ENCODE measurements at places on chromosomes 12 and 14.

DNA sequence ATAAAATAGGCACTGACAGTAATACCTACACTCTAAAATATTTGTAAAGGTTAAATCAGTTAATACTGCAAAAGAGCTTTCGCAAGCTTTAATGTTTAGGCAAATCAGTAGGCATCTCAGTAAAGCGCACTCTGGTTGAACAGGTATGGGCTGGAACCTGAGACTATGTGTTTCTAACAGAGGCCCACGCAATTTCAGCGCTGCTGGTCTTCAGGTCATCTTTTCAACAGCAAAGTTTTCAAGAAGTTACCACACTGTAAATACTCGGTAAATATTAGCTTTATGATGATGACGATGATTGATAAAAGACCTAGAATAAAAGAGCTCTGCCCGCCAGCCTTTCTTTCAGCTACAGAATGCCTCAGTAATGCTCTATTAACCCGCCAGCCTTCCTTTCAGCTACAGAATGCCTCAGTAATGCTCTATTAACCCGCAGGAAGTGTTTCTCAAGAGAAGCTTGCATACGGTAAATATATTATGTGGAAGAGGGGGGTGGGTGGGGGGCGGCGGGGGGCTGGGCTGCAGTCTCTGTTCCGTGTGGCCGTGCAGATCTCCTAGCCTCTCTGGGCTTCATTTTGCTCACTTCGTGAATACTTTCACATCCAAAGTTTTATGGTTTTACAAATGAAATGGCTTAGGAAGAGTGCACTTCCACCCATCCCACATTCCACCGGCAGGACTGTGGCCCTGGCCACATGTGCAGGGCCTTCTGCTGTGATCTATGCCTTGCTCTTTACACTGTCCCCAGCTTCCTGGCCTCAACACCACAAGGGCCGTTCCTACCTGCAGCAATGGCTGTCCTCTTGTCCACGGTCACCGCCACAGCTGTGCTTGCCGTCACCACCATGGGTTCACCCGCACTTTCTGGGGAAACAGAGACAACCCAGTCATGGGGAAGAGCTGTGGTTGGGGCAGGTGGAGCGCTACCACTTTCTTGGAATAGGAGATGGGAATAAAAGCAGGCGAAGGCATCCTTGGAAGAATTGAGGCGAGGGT lies 19.9 kb downstream of the LRTM2 start:
- no peak for DNase-seq

GRCh38 chr14:89369656-89370055 lies 47.4 kb downstream of the FOXN3 start:
- DNase-seq = no peak

- DNase-seq = no peak
Observed at GRCh38 chr12:27437839-27438238, 8.7 kb upstream of the SMCO2 start.

DNA sequence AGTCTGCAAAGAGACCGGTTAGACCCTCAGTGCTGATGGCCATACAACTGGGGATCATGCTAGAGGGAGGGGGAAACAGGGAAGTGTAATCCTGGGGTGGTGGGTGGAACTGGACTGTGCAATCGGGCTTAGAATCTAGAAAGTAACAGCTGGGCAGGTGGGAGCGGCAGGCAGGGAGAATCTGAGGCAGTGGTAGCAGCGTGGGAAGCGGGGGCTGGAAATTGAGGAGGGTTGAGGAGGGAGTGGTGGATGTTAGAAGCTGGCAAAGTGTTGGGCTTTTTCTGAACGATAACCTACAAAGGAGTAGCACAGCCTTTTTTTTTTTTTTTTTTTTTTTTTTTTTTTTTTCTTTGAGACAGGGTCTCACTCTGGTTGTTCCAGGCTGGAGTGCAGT lies 3.1 kb upstream of the IGFBP6 start:
- no peak for DNase-seq

DNA sequence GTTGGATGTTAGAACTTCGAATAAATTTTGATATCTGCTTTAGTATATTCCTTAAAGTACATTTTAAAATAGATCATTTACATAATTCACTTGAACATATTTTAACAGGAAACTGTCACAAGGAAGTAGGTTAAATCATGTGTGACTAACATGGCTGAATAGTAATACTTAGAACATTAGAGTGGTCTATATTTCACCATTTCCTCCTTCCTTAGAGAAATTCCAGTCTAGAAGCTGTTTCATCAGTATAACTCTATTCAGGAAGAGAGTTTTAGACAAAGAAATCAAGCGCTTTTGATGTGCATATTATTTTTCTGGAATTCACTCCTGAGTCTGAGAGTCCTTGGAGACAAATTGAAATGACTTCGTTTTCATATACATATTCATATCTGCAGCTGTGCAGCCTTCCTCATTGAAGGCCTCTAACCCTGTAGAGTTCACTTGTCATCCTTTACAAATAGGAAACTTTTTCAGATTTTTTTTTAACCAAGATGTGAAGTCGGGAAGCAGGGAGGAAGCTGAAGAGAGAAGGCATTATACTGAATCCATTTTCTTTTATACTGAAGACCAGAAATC lies 28.4 kb downstream of the IRAK3 start:
- DNase-seq = no peak

DNA sequence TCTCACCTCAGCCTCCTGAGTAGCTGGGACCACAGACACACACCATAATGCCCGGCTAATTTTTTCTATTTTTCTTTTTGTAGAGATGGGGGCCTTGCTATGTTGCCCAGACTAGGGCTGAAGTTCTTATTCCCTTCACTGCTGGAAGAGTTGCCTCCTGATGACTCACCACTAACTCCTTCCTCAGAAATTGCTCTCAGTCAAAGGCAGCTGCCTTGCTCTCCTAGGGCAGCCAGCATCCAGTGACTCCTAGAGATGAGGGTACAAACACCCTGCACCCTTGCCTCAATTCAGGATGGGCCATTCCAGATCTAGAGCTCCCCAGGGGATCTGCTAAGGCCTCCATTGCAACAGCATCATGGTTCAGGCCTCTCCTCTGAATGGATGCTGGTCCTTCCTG lies 54.0 kb upstream of the RASSF8 start:
- no peak for DNase-seq

DNA sequence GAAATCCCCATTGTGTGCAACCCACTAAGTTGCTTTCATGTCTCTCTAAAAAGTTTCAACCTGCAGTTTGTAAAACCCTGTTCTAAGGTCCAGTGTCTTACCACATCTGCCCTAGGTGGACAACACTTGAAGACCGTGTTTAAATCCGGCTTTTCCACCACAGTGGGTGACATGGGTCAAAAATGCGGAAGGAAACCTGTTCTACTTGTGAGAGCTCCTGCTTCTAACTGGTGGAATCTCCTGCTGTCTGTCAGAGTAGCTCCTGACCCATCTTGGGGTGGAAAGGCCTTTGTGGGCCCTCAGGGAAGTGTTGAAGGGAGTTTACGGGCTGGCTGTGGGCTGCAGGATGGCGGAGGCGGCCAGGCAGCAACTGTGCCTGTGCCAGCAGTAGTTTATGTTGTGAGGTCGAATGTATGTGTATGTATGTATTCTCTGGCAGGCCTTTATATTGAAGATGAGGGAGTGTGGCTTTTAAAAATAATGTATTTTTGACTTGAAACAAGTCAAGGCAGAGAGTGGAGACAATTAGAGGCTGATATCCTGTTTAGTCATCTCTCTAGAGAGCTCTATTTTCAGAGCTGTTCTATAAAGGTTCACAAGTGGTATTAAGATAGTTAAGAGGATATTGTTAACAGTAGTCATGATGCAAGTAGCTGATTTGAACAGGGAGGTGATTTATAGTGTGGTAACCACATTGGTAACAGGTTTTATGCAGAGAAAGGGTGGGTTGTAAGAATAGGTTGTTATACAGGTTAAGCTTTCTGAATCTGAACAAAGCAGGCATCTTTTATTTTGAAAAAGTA lies 67.0 kb downstream of the PRKCH start:
- no peak for DNase-seq

DNA sequence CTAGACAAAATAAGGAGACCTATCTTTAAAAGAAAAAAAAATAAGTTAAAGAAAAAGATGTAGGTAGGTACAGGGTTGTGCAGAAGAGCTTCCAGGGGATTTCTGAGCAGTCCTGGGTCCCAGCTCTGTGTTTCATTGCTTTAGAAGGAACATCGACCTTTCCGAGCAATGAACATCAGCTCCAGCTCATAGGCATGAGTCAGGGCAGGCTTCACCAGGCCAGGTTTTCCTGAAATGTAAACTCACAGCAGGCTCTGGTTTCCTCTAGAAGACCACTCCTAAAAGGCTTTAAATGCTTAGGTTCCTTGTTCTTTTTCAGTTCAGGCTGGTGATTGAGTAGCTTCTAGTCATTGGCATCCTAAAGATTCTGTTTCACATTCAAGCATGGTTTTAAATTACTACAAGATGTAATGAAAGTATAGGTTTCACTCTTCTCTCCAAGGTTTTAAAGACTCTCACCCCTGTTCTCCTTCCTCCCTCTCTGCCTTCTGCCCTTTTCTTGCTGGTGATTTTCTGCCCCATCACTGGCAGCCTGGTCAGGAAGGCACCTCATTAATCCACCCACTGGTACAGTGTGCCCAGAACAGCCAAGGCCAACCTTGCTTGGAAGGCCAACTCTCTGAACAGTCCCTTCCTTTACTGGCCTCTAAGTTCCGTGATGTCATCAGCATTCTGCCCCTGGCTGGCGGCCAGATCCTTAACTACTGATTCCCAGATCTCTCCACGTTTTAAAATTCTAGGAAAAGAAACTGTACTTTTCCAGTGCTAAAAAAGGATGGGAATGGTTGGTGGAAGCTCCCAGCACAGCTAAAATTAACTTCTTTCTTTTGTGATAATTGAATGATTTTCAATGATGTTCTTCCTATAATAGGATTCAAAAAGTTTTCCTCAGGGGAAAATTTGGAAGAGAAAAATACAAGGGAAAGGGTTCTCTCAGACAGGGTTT lies 109.4 kb upstream of the HIF1A start:
- no peak for DNase-seq

GRCh38 chr12:52024845-52025230 lies 18.1 kb downstream of the TAMALIN start:
- DNase-seq = no peak

DNA sequence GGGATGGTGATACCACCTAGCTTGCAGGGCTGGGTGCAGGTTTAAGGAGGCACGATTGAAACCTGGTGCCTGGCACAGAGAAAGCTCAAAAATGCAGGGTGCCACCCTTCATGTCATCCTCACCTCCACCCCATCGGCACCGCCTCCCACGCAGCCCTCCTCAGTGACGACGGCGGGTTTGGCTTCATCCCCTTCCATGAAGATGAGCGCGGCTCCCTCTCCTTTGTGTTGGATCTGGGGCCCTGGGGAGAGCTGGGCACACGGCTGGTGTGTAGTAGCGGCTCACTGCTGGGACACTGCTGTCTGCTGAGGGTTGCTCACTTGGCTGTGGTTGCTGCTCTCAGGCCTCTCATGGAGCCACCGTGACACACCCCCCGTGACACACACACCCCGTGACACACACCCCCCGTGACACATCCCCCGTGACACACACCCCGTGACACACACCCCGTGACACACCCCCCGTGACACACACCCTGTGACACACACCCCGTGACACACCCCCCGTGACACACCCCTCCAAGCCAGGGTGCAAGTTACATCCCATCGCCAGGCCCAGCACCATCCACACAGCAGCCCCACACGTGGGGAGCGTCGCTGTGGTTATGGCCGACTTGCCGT lies 42.9 kb upstream of the FZD10 start:
- no peak for DNase-seq

DNA sequence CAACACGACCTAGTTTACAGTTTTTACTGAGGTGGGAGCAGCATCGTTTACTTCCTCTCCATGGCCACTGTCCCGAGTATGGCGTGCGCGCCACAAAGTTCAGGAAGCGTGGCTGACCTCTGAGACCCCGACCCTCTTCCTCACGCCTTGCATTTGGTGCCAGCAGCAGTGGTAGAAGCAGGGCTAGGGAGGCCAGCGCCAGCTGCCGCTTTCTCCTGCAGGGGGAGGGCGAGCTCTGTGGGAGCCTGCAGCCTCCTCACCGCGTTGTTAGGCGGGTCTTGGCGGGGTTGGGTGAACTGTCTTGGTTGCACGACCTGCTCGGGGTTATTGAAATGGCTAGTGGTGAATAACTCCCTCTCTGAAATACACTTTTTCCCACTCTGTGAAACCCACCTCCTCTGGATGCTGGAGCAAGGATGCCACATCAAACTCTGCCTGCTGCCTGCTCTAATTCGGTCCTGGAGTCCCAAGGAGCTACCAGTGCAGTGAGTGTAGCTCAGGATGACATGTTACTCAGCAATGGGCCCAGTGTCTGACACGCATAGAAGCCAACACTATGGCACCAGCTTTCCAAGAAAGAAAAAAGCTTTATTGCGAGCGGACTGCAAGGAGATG lies 22.3 kb upstream of the TDRD9 start:
- no peak for DNase-seq

DNA sequence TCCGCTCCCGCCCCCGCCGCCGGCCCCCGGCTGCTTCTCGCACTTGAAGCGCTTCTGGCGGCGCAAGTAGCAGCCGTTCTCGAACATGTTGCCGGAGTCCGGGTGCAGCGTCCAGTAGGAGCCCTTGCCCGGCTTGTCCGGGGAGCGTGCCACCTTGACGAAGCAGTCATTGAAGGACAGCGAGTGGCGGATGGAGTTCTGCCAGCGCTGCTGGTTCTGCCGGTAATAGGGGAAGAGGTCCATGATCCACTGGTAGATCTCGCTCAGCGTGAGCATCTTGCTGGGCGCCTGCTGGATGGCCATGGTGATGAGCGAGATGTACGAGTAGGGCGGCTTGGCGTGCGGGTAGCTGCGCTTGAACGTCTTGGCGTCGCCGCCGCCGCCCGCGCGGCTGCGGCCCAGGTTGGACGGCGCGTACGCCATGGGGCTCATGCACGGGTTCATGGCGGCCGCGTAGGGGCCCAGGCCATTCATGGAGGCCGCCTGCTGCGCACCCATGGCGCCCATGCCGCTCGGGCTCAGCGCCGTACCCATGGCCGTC lies 3.0 kb downstream of the FOXA1 start:
- no peak for DNase-seq

DNA sequence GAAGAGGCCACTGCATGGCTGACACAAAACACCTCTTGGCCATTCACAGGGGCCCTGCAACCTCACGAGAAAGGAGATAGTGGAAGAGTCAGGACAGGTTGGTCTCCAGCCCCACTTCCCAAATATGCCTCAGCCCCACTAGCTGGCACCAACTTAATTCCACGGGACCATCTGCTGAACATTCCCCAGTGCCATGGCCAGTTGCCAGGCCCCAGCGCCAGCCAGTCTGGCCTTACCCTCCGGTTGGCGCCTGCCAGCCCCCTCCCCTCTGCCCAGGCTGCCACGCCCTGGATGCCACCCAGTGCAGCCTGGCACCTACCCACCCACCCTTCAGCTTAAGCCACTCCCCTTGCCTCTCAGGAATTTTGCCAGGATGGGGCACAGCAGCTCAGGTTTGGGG lies 21.2 kb upstream of the HSPB8 start:
- no peak for DNase-seq

DNA sequence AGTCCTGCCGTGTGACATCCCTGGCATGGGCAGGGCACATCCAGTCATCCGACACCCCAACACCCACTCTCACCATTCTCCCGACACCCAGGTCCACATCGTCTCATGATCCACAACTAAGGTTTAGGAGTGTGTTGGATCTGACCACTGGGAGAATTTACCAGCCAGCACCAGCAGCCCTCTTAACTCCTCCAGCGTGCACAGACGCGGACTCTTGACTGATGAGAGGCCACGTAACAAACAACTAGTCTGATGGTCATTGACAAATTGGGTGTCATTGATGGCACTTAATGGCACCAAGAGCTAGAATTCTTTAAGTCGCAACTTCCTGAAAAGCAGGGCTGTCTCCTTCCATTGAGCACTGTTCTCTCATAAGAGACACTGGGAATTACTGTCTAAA lies 203.0 kb upstream of the SFSWAP start:
- DNase-seq = no peak

Data from stimulated activated CD4-positive, alpha-beta T cell treated with anti-CD3 and anti-CD28 coated beads, TNF-alpha, amount 100 ng/mL, for 4 hours (primary cell).